RWPE1 (cell line): ENCODE measurements at places on chromosomes 11 and 22.
A peak's percentile ranks its signal among the peaks of the same experiment; 100 is the strongest.

DNA sequence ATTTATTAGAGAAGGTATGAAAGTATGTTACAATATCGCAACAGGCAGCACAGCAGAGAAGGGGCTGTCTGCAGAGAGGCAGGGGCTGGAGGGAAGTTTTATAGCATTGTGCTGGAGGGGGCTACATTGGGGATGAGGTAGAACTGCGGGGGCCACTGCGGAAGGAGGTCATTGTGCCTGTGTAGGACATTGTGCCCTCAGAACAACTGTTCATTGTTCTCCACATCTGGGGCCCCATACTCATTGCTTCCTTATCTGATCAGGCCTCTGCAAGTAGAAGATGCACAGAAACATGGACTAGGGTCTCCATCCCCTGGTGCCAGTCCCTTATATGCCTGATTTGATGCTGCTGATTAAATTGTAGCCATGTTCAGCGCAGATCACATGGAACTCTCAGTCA is 12.1 kb downstream of the NADSYN1 start:
- no peak for DNase-seq

DNA sequence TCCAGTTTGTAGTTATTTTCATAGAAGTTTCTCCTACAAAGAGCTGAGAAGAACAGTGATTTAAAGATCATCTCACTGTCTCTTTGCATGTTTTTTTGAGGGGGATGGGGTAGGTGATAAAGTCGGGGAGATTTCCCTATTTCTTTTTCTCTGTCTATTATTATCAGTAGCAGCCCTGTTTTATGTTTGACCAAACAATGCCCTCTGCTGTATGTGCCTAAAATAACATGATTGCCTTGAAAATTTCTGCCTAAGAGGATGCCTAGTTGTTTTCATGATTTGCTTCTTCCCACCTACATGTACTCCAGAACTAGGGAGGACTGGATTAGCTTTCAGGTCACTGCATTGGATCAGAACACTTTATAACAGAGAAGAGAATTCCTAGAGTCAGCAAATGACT is 1330.2 kb downstream of the LRRC4C start:
- peak; percentile 23 for DNase-seq

DNA sequence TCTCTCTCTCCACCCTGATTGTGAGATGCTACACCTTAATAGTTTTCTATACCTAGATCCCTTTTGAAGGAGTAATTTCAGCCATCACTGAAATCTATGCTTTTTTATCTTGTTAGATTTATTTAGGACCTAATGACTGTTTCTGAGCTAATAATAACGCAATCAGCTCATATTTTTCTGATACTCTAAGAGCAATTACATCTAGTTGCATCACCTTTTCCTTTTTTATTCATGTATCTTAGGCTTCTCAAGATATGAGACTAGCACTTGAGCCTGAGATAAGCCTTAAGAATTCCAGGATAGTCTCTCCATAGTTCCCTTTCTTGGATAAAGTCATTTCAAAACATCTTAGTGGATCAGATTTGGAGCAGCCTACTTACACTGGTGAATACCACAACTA is 25.1 kb upstream of the CAVIN3 start:
- DNase-seq = no peak

GRCh38 chr11:23423104-23423503 is 562.8 kb upstream of the CCDC179 start:
- no peak for DNase-seq
